ENCODE measurements at places on chromosomes 16 and 17.

DNA sequence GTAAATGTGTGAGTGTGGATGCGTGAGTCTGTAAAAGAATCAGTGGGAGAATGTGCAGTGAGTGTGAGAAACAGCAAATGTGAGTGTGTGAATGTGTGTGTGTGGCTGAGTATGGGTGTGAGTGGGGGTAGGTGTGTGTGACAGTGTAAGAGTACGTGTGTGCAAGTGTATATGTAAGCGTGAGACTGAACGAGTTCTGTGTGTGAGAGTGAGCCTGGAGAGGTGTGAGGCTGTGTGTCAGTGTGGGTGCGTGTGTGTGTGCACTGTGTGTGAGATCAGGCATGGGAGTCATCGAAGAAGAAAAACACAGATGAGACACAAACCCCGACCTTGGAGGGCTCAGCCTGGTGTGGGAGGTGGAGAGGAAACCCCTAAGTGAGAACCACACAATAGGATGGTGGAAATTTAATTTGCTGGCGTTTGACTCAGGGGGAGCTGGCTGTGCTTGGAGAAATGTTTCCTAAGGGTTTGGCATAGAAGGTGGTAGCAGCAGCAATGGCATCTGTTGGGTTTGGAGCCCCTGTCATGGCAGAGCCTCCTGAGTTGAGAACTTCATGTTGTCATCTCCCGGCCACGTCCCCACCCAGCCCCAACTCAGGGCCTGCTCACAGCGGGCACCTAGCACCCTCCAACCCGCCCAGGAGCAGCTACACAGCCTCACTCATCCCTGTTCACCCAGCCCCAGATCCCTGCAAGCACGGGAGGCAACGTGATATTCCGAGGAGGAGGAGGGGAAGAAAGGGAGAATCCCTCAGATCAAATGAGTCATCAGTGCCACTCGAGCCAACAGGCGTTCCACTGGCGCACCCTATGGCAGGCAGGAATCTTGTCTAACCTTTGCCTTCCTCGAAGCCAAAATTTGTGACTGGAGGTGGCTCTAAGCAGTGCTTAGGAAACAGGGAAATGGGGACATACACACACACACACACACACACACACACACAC is 14.3 kb upstream of the NUBP1 start:
- DNase-seq, result no peak

DNA sequence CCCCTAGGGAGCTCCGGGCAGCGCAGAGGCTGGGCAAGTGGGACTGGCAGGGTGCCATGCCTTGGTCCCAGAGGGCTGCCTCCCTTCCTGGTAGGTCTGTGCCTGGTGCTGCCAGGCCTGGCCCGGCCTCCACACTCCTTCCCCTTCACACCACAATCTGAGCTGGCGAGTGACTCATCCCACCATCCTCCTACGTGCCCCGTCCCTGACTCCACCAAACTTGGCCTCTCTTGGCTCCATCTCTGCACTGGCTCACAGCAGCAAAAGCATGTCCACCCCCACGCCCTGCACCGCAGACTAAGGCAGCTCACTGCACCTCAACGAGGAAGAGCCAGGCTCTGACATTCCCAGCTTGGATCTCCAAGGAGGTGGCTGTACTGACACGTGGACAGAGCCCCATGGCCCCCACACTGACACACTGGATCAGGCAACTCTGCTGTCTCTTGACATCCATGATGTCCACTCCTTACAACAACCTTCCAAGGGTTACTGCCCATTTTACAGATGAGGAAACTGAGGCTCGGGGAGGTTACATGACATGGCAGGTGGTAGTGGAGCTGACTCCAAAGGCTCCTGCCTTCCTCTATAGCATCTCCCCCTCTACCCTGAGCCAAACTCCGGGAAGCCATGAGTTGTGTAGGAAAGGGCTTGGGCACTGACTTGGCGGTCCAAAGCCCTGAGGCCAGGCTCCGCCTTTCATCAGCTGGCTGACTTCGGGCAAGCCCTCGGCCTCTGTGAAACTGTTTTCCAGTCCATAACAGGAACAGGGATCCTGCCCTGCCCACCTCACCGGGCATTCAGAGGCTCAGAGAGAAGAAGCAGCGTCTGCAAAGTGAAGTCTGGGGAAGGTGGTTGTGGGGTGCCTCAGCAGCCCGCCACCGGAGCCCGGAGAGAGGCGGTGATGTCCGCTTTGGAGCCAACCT is 20.1 kb upstream of the KRT19 start:
- peak; percentile 49 for DNase-seq

GRCh38 chr17:40072735-40073346 is 10.1 kb downstream of the THRA start:
- peak; percentile 93 for DNase-seq

DNA sequence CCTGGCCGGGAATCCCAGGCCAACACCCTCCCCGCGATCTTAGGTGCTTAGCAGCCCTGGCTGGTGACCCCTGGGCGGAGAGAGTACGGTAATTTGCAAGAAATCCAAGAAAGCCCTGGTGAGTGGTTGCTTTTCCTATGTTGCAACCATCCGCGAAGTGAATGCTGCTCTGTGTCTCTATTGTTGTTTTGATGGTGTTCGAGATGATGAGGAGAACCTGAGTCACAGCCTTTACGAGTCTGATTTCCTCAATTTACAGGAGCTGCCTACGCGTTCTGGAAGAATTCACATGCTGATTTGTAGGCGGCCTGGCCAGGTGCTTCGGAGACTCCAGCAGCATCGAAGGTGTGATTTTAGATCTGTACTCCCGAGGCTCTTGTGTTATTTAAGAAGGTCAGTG is 63.3 kb downstream of the TMEM235 start:
- no peak for DNase-seq

DNA sequence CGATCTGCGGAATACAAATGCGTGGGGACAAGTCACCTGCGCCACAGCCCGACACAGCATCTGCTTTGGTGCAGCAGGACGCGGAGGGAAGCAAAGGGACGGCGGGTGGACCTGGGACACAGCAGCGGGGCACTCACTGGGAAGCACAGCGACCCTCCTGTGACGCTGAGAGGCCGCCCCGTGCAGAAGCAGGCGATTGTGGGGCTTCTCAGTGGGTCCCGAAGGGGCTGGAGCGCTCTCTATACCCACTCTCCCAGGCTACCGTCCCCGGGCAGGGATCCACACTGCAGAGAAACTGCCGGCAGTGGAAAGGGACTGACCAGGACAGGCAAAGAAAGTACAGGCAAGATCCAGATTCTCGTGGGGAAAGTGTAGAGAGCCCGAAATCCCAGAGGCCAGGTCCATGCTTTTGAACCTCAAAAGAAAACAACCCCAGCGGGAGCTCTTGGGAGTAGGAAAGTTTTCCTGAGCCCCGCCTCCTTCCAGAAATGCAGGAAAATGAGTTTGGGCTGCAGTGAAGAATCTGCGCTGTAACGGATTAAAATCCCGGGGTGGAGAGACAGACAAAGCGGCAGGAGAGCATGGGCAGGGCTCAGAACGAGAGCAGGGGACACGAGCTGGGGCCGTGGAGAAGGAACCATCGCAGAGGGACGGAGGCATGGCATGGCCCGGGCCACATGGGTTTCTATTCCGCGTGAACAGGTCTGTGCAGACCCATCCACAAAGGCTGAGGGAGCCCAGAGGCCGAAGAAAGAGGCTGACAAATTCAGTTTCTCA is 12.7 kb downstream of the COX4I1 start:
- DNase-seq, result no peak
